Activated CD8-positive, alpha-beta memory T cell treated with anti-CD3 and anti-CD28 coated beads, Interleukin-2, amount 50 U/mL, for 48 hours (primary cell): ENCODE measurements at places on chromosomes 4 and X.

- DNase-seq, result no peak
Measured at GRCh38 chr4:140004922-140005627, 148.9 kb downstream of the MAML3 start.

DNA sequence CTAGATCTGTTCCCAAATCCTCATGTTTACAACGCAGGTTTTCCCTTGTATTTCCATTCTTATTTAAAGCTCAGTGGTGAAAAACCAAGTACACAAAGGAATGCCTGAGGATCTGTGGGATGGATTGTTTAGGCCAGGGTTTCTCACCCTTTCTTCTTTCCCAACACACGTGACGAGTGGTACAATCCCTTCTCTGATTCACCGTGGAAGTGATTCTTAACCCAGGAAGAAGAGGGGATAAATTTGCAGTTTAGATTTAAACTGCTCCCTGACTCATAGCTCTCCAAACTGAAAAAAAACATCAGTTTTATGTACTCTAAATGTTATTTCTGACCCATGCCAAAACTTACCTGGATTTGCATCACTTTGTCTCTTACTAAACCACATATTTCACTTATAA lies 17.0 kb downstream of the PAQR3 start:
- DNase-seq, result no peak

- no peak for DNase-seq
Measured at GRCh38 chr4:133452678-133453077, 303.6 kb downstream of the PCDH10 start.

DNA sequence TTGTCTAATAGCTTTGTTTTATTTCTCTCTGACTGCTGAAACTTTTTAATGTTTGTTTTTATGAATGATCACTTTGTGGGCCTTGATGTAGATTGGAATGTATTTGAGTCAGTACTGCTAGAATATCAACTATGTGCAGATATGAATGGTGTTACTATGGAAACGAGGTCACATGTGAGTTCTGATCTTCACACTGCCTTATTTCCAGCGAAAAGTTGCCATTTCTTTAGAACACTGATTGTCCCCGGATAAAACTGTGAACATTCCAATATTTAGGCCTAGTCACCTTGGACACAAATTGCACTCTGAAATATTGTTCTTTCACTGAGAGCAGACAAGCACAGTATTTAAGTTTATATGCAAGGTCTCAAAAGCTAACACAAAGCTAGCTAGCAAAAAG lies 27.2 kb upstream of the MAGED1 start:
- no peak for DNase-seq

DNA sequence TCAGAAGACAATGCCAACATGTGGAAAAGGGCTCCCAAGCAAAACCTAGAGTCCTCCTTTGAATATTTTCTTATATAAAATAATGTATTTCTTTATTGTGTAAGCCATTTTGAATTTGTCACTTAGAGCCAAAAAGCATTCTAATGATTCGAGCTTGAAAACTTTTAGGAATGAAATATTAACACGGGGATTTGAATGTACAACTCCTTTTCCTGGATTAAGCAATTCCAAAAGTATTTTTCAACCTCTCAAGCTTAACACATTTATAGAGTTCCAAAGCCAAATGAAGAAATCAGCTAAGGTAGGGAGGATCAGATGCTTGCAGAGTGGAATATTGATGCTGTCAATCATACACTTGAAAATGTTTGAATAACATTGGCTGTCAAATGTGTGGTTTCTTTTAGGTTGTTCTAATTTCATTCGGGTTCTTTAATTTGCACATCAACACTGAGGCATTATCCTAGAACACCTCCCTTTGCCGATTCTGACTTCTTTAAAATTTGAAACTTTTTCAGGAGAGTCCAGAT lies 67.2 kb upstream of the ETNPPL start:
- DNase-seq, result no peak

DNA sequence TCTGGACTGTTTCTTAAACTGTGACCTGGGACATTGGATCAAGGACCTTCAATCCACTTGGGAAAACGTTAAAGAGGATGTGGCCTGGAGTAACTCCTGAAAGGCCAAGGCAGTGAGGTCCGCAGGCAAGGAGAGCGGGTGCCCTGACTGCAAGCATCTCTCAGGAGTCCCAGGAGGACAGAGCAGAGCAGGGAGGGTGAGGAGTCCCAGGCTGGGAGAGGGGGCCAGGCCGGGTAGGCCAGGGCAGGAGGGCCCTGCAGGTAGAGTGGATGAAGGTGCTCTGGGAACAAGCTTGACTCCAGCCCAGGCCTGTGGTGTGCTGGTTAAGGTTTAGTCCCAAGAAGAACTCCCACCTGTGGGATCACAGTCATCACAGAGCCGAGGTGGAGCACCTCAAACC lies 13.8 kb downstream of the PNMA6E start:
- DNase-seq, result no peak

DNA sequence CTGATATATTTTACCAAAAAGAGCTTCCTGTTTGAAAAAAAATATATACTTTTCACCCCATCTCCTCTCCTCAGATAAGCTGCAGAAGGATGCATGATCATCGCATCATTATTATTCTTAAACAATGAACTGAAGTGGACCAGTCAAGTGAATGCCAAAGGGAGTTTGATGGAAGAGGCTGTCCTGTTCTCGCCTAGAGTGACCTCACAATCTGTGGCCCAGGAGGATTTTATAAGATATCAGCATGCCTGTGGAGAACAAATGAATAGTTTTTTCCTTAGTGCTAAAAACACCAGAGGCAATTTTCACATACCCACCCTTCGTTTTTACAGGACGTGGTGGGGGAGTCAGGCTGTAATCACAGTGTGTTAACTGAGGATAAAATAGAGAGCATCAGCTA lies 112.7 kb downstream of the USP46 start:
- no peak for DNase-seq

DNA sequence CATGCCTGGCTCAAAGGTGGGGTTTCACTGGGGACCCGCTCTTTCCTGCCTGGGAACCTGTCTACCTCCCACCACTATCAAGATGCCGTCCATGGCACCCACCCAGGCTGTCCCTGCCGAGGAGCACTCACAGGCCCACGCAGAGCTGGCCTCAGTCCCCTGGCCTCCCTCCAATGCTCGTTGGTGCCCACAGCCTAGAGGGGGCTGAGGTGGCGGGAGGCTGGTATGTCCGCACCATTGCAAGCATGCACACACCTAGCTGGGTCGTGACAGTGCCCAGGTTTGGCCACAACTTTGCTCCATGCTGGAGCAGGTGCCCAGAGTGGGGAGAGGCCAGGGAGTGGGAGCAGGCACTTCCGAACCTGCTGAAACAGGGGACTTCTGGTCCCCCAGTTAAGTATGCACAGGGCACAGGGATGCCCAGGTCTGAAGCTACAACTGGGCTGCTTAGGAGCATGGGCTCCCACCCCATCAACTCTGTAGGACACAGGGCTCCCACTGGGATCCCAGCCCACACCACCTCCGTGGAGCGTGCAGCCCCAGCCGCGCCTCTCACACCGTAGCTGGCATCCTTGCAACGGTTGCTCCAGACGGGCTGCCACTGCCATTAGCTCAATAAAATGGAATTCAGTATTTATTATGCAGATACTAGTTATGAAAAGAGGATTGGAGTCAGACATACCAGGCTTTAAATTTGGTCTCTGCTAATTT lies 1376.1 kb upstream of the TENM3 start:
- DNase-seq, result no peak

DNA sequence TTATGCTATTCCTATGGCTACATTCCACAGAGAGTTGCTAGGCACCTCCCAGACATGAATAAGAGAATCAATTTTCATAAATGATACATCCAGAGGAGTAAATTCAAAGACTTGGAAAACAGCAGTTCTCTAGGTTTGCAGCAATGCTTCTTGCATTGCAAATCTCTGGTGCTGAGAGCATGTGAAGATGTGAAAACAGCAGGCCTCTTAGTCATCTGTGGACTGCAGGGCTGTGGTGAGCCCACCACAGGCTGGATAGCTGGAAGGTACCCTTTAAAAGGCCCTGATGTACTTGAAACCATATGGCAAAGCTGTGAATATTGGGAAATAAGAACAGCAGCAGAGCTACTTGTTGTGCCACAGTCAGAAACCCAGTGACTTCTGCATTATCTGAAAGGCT lies 2135.9 kb downstream of the ARAP2 start:
- no peak for DNase-seq

GRCh38 chr4:89267846-89268245 lies 39.8 kb downstream of the GPRIN3 start:
- DNase-seq, result no peak

DNA sequence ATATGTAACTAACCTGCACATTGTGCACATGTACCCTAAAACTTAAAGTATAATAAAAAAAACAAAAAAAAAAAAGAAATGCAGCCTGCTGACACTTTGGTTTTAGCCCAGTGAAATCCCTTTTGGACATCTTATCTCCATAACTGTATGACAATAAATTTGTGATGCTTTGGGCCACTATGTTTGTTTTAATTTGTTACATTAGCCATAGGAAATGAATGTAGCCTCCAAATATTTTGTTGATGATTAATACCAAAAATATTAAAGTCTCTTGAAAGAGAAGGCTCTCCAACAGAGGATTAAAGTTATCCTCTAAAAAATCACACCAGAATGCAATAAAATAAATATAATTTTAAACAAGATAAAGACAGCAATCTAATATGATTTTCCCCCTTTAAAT lies 852.7 kb upstream of the SLIT2 start:
- DNase-seq, result no peak

- DNase-seq, result no peak
Measured at GRCh38 chr4:79211490-79211889, 114.4 kb downstream of the NAA11 start.

- no peak for DNase-seq
Measured at GRCh38 chrX:120517936-120518335, 42.8 kb downstream of the CUL4B start.

- DNase-seq, result no peak
Measured at GRCh38 chrX:3346501-3347259, at the start of gene MXRA5. TSS of gene MXRA5 (minus strand) at chrX:3346652. CDS start at chrX:3343833, 2,819 bp downstream.

DNA sequence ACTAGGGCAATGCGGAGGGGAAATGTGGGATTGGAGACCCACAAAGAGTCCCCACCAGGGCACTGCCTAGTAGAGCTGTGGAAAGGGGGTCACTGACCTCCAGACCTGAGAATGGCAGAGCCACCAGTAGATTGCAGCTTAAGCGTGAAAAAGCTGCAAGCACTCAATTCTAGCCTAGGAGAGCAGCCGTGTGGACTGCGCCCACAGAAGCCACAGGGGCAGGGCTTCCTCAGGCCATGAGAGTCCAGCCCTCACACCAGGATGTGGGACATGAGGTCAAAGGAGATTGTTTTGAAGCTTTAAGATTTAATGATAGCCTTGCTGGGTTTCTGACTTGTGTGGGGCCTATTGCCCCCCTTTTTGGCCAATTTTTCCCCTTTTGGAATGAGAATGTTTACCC lies 379.0 kb downstream of the INPP4B start:
- no peak for DNase-seq

DNA sequence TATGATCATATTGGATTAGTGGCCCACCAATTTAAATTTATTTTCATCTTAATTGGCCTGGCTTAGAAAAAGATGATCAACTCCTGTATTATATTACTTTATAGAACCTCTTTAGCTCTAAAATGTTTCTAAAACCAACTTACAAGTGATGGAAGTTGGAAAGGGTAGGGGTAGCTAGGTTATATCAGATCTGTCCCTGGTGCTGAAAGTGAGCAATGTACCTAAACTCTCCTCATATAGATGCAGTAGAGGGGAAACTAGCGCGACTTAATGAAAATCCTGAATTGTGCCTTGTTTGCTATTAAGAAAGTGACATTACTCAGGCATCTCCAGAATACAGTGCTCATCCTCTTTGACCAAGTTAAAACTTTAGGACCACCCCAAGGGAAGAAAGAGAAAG lies 7.5 kb upstream of the PTCHD1 start:
- DNase-seq, result no peak

DNA sequence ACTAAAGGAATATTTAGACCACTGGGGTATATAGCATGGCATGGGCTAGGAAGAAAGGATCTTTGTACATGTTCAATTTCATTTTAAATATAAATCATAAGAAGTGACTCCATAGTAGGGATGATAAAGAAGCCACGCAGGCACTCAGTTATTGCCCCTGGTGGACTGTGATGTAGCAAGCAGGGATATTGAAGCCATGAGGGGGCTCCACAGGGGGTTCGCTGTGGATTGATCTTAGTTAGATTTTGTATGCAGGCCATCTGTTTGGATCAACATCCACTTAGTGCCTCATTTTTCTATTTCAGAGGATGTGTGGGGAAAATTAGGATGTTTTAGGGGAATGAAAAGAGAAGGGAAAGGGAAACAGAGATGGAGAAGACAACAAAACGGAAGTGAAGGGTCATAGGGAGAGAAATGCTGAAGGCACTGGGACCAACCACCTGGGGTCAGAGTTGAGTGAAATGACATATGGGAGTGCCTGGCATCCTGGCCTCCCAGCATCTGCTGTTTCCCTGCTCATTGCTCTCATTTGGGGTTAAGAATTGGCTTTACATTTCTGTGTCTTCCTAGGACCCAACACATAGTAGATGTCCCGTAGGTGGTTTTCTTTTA lies 11.2 kb upstream of the FREM3 start:
- no peak for DNase-seq

DNA sequence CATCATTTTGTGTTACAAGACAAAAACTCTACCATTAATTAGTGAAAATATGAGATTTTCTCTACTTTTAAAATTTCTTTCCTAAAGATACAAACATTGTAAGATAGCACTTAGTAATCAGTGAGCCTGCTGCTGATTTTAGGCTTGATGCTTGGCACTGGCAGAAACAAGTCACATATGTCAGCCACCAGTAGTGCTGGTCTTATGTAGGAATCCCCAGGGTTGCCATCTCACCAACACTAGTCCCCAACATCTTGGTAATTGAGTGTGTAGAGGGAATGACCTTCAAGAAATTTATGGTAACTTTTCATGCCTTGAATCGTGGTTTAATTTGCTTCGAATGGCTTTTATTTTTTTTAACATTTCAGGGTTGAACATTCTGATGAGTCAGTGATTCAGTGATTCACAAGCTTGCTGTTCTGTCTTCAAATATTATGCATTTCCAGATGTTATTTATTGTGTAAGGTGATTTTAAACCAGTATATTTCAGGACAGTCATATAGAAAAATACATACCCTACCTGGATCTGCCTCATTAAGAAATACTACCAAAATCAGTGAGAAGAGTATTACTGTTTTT lies 11.9 kb downstream of the EXOC1 start:
- no peak for DNase-seq

DNA sequence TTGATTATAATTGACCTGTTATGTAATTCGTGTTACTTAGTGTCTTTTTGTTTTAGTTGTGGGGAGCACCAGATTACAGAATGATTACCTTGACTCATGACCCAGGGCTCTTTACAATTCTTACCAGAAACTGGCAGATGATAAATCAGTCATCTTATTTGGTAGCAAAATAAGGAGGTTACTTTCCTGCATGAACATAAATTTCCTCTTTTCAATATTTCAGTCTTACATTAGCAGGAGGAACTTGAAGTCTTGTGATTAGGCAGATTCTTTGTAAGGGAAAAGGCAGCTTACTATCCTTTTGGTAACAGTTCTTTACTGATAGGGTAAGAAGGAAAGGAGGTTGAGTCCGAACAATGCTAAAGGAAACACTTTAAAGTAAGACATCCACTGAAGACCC lies 26.0 kb upstream of the SLC25A5 start:
- DNase-seq, result no peak

GRCh38 chr4:40227284-40227683 lies 30.5 kb downstream of the RHOH start:
- DNase-seq, result peak; percentile 67
